ENCODE measurements at places on chromosomes 3 and 15.

DNA sequence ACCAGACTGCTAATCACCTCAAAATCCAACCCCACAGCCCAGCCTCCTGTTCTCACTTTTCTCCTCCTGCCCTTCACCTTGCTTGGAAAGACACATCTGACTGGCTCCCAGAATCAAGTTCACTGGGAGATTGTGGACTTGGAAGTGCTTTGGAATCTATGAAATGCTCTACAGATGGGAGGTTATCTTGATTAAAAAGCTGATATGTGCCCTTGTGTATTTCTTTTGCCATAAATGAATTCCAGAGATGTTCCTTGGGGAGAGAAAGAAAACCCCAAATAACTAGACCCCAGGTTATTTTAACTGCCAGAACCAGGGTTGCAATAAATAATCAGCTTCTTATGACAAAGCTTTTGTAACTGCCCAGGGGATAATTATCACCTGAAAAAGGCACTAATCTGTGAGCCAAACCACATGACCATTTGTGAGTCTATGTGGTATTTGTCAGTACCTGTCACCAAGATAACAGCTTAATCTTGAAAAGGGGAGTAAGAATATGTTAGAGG is 21.7 kb upstream of the ARHGEF3 start:
- H3K27ac ChIP-seq = no peak overlapping the region
- H3K4me1 ChIP-seq = no peaks in the 10 kb centered on the region
- no peak for DNase-seq
- no peaks in the 10 kb centered on the region for H3K36me3 ChIP-seq

GRCh38 chr3:66747696-66748095 is 246.9 kb upstream of the LRIG1 start:
- H3K27me3 ChIP-seq = no peaks in the 10 kb centered on the region
- H3K4me3 ChIP-seq = no peak overlapping the region
- no peak overlapping the region for H3K27ac ChIP-seq
- DNase-seq = no peak

DNA sequence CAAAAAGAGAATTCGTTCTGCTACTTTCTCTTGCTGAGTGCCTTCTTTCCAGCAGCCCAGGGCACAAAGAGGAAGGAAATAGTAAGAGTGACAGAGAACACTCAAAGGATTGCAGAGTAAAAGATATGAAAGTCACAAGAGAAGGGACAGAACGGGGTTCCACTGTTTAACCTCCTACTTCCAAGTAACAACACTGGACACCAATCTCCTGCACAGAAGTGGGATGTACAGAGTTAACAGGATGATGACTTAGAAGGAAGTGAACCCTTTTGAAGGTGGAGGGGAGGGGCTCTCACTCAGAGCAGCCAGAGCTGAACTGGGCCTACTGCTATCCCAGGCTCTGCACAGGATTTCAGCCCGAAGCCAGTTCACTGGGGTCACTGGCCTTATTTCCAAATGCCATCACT is 130.1 kb upstream of the PRICKLE2 start:
- DNase-seq = no peak
- no peak overlapping the region for H3K27ac ChIP-seq
- peaks cover 7% of the 10 kb centered on the region for H3K4me1 ChIP-seq
- H3K4me3 ChIP-seq = no peak overlapping the region
- H3K27me3 ChIP-seq = no peaks in the 10 kb centered on the region

GRCh38 chr3:149476225-149476624 is 1.7 kb downstream of the TM4SF4 start:
- H3K27ac ChIP-seq = no peak overlapping the region
- no peaks in the 10 kb centered on the region for H3K4me1 ChIP-seq
- no peak for DNase-seq
- H3K27me3 ChIP-seq = no peaks in the 10 kb centered on the region
- H3K4me3 ChIP-seq = no peak overlapping the region

GRCh38 chr3:23993556-23994243 is 48.6 kb downstream of the NR1D2 start:
- H3K27ac ChIP-seq = no peak overlapping the region
- peaks cover 7% of the 10 kb centered on the region for H3K4me1 ChIP-seq
- DNase-seq = no peak
- no peak overlapping the region for H3K4me3 ChIP-seq

GRCh38 chr3:26668171-26668570 is 45.6 kb downstream of the LRRC3B start:
- no peaks in the 10 kb centered on the region for H3K4me1 ChIP-seq
- H3K27me3 ChIP-seq = no peaks in the 10 kb centered on the region
- DNase-seq = no peak
- H3K4me3 ChIP-seq = no peak overlapping the region
- H3K27ac ChIP-seq = no peak overlapping the region

GRCh38 chr3:38127611-38128302 is 9.2 kb downstream of the ACAA1 start:
- H3K27ac ChIP-seq = no peak overlapping the region
- no peak overlapping the region for H3K4me3 ChIP-seq

- H3K4me3 ChIP-seq = no peak overlapping the region
- DNase-seq = no peak
- H3K27ac ChIP-seq = no peak overlapping the region
- H3K4me1 ChIP-seq = no peaks in the 10 kb centered on the region
- H3K27me3 ChIP-seq = no peaks in the 10 kb centered on the region
Observed at GRCh38 chr3:106282943-106283342, 414.1 kb upstream of the CBLB start.

DNA sequence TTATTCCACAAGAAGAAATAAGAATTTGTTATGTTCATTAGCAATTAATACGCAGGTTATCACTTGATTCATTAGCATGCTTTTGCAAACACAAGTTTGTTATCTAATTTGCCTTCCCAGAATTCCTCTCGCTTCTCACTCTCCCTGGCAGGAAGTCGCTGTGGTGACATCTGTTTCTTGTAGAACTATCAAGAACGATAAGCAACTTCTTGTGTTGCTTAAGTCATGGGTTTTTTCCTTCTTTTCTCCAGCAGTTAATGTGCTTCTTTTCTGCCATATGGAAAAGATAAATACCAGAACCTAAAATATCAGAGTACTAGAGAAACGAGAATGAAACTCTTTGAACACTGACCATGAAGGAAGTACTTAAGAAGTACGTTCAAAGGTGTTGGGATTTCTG is 99.8 kb upstream of the CHMP2B start:
- no peak for DNase-seq
- H3K4me1 ChIP-seq = no peaks in the 10 kb centered on the region
- no peak overlapping the region for H3K4me3 ChIP-seq
- H3K27ac ChIP-seq = no peak overlapping the region

- no peaks in the 10 kb centered on the region for H3K36me3 ChIP-seq
- no peak overlapping the region for H3K4me3 ChIP-seq
- H3K27ac ChIP-seq = no peak overlapping the region
- no peaks in the 10 kb centered on the region for H3K4me1 ChIP-seq
- no peaks in the 10 kb centered on the region for H3K27me3 ChIP-seq
Observed at GRCh38 chr3:112635674-112636073, 5.3 kb downstream of the CCDC80 start.

- H3K27ac ChIP-seq = no peak overlapping the region
- H3K4me3 ChIP-seq = no peak overlapping the region
- H3K4me1 ChIP-seq = no peaks in the 10 kb centered on the region
- no peaks in the 10 kb centered on the region for H3K27me3 ChIP-seq
- no peak for DNase-seq
Observed at GRCh38 chr3:185335799-185336198, 27.1 kb upstream of the MAP3K13 start.

- DNase-seq = peak; percentile 99
- peak within 1 kb of the TSS; percentile 99 for H3K27ac ChIP-seq
- H3K36me3 ChIP-seq = no peaks in the 10 kb centered on the region
- H3K27me3 ChIP-seq = no peaks in the 10 kb centered on the region
- peak within 1 kb of the TSS; percentile 76 for H3K4me3 ChIP-seq
- peaks cover 37% of the 10 kb centered on the region for H3K4me1 ChIP-seq
Observed at GRCh38 chr3:36993326-36994283, at the start of gene MLH1. TSS of gene MLH1 (plus strand) at chr3:36993518. CDS start at chr3:36993548, 30 bp downstream.

DNA sequence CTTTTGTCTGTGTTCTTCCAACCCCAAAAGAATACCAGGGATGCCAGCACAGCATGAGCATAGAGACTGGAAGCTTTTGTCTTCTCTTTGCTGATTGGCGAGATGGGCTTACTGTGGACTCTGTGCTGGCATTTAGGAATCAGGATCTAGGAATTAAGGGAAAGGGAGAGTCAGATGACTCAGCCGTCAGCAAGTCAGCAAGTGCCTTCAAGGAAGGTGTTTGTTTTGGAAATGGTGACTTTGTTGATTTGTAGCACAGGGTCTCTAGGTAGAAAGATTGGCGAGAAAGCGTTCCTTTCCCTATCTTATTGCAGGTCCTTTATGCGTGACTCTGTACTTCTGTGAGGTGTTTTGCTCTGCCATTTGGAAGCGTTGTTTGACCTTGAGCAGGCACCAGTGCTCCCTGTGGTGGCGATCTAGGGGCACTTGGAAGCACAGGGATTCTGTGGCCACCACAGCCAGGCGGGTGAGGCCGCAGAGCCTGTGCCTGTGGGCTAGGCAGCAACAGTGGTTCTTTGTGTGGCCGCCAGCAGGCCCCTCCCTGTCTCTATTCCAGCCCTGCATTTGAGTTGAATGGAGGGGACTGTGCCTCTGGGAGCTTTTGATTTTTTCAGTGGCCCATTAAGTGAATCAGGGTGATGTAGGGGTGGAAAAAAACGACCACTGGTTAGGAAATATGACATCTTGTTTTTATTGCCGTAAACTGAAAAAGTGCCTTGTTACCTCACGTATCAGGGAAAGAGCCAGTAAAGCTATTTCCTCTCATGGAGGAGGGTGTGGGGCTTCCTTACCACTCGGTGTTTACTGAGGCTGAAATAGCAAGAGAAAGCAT is 19.0 kb downstream of the FAN1 start:
- no peaks in the 10 kb centered on the region for H3K27me3 ChIP-seq
- no peak for DNase-seq
- peaks cover 17% of the 10 kb centered on the region for H3K36me3 ChIP-seq
- peak overlapping the region; percentile 72 for H3K27ac ChIP-seq

DNA sequence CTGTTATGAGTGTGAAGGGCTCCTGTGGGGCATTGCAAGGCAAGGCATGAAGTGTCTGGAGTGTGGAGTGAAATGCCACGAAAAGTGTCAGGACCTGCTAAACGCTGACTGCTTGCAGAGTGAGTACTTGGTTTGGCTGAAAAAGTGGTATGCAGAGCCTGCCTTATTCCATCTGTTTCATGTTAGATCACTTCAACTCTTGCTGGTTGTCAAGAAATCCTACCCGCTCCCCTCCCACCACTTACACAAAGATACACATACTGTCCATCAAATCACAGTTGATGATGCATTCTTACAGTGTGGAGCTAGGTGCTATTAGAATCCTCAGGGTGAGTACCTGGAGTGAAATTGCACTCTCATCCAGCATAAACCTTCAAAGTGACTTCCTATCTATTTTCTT is 272.1 kb downstream of the UNC13C start:
- H3K4me3 ChIP-seq = no peak overlapping the region

DNA sequence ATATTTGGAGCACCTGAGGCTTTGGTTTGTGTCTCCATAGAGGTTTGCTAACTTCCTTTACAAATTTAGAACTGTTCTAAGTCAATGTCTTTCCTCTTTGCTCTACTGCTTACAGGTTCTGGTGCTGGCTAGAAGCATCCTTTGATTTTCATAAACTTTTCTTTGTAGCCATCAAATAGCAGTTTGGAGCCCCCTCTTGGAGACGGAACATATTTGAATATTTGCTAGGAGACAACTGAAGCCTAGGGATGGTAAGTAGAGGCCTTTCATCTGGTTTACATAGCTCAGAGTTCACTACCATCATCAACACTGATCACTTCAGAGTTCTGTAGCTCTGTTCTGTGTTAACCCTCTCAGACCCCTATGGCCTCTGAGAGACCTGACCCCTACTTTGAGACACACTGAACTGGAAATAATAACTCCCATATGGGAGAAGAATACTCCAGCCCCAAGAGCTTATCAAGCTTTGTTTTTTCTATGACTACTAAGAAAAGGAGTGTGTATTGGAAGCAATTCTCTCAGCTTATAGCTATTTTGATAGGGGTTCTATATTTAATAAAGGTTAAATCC is 420.4 kb downstream of the EPHA3 start:
- no peak overlapping the region for H3K27ac ChIP-seq
- H3K36me3 ChIP-seq = no peaks in the 10 kb centered on the region
- no peak for DNase-seq
- no peak overlapping the region for H3K4me3 ChIP-seq

- peak overlapping the region; percentile 84 for H3K27ac ChIP-seq
- no peaks in the 10 kb centered on the region for H3K27me3 ChIP-seq
- no peak overlapping the region for H3K4me3 ChIP-seq
- H3K36me3 ChIP-seq = no peaks in the 10 kb centered on the region
- peak; percentile 67 for DNase-seq
Observed at GRCh38 chr15:77506311-77507142, 85.8 kb downstream of the HMG20A start.

- no peak overlapping the region for H3K4me3 ChIP-seq
- no peak overlapping the region for H3K27ac ChIP-seq
- H3K4me1 ChIP-seq = no peaks in the 10 kb centered on the region
- no peaks in the 10 kb centered on the region for H3K27me3 ChIP-seq
Observed at GRCh38 chr3:51751287-51751686, 27.8 kb downstream of the IQCF6 start.

GRCh38 chr3:151445273-151446001 is 15.4 kb downstream of the IGSF10 start:
- H3K36me3 ChIP-seq = no peaks in the 10 kb centered on the region
- no peak overlapping the region for H3K4me3 ChIP-seq
- no peak for DNase-seq
- no peaks in the 10 kb centered on the region for H3K27me3 ChIP-seq
- H3K4me1 ChIP-seq = peaks cover 7% of the 10 kb centered on the region

GRCh38 chr15:39444735-39445470 is 136.0 kb upstream of the THBS1 start:
- H3K36me3 ChIP-seq = no peaks in the 10 kb centered on the region
- no peaks in the 10 kb centered on the region for H3K27me3 ChIP-seq
- H3K4me3 ChIP-seq = no peak overlapping the region
- H3K27ac ChIP-seq = no peak overlapping the region
- no peaks in the 10 kb centered on the region for H3K4me1 ChIP-seq

GRCh38 chr3:112348943-112349342 is 16.0 kb downstream of the CD200 start:
- no peak for DNase-seq
- peaks cover 28% of the 10 kb centered on the region for H3K36me3 ChIP-seq
- H3K4me1 ChIP-seq = no peaks in the 10 kb centered on the region
- H3K27ac ChIP-seq = peak overlapping the region; percentile 37
- no peak overlapping the region for H3K4me3 ChIP-seq

DNA sequence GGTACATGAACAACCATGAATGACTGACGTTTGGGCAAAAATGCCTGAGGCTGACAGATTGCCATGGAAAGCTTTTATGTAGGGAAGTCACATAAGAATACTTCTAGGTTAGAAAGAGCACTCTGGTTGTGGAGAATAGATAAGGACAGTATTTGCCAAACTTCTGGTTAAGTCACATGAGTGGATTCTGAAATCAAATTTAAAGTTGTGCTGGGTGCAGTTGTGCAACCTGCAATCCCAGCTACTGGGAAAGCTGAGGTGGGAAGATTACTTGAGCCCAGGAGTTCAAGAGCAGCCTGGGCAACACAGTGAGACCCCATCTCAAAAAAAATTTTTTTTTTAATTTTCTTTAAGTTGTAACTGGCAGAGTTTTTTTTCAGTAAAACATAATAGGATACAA is 7.2 kb upstream of the ZNF148 start:
- no peaks in the 10 kb centered on the region for H3K4me1 ChIP-seq
- H3K4me3 ChIP-seq = no peak overlapping the region
- H3K36me3 ChIP-seq = no peaks in the 10 kb centered on the region

GRCh38 chr3:184078851-184079250 is 18.0 kb upstream of the HTR3E start:
- no peak overlapping the region for H3K27ac ChIP-seq
- H3K4me3 ChIP-seq = no peak overlapping the region
- no peak for DNase-seq
- H3K36me3 ChIP-seq = no peaks in the 10 kb centered on the region

All from tibial nerve (tissue), 4 donors.